ENCODE measurements at places on chromosomes 5 and 9.

DNA sequence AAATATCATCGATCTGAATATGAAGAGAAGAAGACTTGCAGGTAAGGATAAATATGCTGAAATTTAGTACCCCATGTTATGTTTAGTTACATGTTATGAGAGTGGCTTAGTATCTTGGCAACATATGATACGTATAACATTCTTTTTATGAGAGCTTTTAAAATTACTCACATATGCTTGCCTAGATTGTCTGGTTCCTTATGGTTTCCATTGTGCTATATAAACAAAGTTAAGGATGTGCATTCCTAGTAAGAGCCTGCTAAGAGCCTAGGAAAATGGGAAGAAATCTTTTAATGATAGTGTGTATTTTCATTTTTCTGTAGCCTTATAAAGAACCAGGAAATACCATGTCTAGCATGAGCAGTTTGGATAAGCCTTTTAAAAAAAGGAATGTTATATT, 112.0 kb upstream of the KCNN2 start:
- DNase-seq: no peak

DNA sequence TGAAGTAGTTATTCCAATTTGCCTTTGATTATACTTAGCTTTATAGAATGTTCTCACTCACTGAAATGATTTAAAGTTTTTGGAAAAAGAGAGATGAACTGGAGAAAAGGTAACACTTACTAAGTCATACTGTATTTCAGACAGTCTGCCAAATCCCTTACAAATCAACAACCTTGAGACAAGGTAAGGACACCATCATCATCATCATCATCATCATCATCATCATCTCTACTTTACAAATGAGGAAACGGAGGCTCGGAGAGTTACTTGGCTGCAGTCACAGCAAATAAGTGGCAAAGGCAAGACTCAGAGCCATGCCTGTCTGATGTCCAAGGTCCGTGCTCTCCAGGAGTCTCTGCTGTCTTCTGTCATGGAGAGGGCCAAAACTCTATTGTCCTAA, 9.4 kb downstream of the GDA start:
- no peak for DNase-seq

GRCh38 chr5:83987513-83988292, 267.0 kb upstream of the HAPLN1 start:
- no peak for DNase-seq

DNA sequence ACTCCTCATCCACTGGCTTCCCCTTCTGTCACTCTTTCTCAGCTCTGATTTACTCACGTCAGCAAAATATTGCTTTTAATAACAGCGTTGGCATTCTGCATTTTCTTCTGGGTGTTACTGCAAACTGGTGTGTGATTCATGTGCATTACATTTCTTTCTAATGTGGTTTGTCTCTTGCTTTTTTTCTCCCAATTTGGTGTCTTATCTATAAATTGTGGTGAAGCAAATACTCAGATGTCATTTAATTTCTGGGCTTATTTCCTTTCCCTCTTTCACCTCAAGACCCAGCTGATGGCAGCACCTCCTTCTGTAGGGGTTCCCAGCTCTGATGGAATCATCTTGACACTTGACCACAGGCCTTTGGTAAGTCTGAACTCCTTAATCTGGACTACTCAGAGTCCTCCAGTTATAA, 180.7 kb upstream of the ZNF618 start:
- no peak for DNase-seq

DNA sequence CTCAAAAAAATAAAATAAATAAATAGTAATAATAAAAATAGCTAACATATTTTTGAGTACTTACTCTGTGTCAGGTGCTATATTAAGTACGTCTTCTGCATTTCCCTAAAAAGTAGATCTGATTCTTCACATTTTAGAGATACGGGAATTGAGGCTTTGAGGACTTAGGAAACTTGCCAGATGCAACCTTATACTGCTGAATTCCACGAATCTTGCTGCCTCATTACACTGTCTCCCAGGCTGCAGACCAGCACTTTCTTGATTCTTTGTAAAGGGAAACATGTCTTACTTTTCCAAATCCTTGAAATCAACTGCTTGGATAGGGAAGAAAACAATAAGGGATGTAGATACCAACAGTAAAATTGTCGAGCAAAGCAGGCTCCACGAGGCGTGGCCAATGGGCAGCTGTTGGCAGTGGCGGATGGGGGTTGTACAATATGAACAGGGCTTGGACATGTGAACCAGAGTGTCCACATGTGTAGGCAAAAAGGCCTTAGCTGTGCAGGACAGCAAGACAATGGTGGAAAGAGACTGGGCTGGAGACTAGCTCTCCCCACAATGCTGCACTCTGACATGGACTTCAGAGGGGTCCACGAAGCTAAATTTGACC, 124.3 kb upstream of the RAI14 start:
- no peak for DNase-seq

DNA sequence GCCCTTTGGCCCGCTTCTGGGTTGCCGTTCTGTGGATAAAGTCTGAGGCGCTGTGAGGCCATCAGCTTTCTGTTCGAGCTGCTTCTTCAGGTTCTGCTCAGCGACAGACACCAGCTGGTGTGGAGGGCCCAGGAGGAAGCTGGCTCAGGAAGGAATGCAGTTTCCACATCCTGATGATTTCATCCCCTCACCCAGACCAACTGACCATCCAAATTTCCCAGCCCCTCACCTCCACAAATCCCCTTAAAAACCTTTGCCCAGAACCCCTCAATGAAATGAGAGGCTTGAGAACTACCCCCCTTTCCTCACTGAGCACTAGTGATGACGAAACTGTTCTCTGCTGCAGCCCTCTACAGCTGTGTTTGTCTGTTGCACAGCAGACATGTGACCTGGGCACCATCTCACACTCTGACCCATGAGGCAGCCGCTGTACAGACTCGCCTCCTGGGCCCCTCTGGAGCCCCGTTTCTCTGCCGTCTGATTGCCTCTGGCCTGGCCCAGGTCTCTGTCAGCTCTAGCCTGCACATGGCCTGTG, 45.4 kb downstream of the SPATA31C2 start:
- DNase-seq: peak; percentile 21

DNA sequence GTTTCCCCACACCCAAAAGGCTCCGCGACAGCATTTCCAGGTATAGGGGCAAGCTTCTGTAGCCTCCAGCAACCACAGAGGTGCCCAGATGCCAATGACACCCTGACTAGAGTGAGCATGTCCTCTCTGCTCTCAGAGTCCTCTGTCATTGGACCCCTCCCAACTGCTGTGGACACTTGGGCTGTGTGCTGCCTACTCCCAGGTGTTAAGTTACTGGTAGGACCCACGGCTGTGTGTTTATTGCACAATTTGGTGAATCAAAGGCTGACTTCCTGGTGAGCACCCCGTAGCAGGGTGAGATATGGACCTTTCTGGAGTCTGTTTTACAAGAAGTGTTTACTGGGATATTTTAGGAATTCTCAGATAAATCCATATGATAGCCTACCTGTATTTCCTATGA, 36.0 kb downstream of the SH3GL2 start:
- DNase-seq: no peak

DNA sequence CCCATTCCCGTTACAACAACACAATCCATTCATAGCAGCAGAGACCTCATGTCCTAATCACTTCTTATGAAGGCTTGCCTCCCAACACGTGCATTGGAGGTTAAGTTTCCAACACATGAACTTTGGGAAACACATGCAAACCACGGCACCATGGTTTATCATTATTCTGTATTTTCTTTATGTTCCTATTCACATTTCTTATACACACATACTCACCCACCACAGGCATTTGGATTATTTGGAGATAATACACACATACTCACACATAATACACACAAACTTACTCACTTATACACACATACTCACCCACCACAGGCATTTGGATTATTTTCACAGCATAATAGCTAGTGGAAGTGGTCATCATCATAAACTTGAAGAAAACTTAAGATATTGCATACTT, 75.6 kb downstream of the C7 start:
- DNase-seq: no peak

DNA sequence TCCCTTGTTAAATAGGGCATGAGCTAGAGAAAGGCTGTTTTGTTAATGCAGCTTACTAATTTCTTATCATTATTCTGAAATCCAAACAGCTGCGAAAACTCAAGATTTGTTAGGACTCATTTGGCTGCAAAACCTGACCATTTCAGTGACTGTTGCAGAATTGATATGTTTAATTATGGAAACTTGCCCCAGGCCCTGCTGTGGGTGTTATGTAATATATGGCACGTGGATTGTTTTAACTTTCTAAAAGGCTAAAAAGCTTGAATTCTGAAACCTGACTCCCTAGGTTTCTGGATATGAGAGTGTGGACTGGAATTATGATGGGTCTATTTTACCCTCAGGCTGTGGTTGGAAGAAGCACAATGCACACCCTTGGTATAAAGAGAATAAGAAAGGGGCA, 4.4 kb downstream of the IL9 start:
- DNase-seq: no peak

- DNase-seq: no peak
These were observed 25.9 kb upstream of the BOD1 start for GRCh38 chr5:173642191-173642816.

DNA sequence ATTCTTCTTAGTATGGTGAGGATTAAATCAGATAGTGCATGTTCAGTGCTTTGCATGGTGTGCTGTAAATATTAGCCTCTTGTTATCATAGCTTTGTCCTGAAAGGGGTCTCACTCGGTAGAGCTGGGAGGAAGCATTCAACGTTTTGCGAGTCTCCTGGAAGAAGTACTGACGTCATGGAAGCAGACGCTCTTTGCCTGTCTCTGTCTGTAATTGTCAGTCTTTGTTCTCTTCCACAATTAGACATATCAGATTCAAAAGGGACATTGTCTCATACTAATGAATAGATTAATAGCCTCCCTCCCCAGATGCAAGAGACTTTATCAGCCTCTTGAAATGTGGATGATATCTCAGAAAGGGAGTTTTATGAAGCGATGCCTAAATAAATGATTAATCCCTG, 91.8 kb upstream of the CXCL14 start:
- DNase-seq: no peak

DNA sequence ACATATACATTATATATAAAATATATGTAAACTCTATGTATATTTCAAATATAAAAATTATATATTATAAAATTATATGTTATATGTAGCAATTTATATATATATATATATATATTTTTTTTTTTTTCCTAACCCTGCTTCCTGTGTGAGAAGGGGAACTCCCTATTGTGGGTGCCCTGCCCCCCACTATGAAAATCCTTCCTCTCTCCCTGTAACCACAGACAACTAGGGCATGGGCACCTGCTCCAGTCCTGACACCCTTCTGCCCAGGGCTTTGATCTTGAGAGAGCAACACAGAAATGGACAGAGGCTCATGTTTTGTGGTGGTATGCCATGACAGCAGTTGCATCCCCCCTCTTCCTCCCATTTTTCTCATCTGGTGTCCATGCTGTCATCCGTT, 148.7 kb upstream of the IL12B start:
- no peak for DNase-seq

DNA sequence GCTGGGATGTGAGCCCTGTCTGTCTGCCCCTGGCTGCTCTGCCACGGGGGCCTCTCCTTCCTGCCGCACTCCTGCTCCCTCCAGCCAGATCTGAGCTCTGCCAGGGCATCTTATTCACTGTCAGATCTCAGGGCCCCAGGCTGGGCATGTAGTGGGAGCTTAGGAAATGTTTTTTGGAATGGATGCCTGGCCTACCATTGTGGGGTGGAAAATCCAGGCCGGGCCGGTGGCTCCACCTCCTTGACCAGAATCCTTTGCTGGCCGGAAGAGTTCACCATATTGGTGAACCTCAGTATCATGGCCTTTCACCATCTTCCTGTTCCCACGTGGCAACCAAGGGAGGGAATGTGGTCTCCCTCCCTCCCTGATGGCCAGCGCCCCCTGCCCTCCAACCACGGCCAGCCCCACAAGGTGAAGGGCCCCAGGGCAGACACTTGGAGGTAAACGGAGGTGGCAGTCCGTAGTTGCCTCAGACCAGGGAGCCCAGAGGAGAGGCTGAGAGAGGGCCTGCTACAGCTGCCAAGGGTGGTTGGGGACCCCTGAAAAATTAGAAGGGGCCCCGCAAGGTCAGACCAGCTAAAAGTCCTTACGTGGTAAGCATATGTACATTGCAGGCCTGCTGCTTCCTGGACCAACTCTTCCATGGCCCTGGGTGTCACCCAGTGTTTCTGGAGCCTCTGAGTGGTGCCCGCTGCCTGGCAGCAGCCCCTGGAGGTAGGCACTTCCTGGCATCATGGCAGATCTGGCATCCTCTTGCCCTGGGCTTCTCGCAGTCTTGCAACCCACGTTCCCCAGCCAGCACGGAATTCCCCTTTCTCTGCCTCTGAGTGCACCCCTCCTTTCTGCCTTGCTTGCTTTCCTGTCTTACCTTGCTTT, 153.3 kb downstream of the RGS3 start:
- no peak for DNase-seq

DNA sequence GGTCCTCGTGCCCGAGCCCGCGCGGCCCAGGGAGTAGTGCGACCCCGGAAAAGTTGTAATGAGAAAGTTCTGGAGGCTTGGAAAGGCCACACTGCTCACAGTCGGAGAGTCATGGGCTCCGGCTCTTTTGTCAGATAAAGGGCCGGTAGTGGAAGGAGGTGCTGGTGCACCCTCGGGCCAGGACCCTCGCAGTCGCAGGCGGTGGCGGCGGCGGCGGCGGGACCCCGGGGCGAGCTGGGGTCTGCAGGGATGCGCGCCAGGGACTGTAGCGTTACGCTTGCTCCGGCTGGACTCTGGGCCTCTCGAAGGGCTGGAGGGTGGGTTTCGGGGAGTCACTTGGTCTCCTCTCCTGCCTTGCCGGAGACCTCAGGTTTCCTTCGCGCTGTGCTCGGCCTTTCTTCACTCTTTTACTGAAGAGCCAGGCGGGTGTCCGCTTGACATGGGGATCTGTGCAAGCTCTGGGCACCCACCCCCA, 1.5 kb downstream of the RORB start:
- DNase-seq: no peak

GRCh38 chr5:54868511-54869483, 116.6 kb downstream of the ESM1 start:
- DNase-seq: no peak

DNA sequence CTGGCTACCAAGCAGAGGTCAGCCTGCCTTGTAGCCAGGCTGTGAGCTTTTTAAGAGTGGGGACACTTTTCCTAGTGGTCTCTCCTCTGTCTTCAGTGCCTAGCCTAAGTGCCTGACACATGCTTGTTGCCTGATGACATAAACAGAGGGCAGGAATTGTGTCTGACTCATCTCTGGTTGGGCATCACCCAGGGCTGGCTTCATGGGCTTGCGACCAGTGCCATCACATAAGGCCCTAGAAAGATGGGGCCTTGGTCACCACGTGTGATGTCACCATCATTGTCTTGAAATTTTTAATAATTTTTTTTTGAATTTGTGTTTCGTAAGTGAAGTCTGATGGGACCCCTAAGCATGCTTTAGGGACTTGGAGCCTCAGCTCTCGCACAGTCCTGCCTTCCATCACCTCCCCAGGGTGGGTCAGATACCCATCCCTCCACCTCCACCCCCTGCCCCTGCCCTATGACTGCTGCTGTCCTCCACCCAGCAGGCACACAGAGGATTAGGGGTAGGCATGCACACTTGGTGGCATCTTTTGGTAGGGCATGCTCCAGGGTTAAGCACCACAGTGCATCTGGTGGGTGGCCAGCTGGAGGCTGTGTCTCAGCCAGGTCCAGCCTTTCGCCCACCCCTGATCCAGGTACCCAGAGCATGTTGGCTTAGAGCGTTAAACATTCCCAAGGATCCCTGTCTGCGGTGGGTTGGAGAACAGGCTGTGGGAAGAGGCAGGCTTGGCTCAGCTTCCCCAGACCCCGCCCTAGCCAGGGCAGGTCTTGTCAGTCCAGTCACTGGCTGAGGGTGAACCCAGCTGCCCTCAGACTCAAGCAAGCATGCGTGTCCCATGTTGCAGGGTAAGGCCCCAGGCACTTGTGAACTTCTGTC, 80.1 kb upstream of the SH3PXD2B start:
- DNase-seq: peak; percentile 11

- DNase-seq: no peak
These were observed 26.5 kb downstream of the UBE2R2 start for GRCh38 chr9:33843312-33843961.

All from mucosa of gallbladder (tissue), 1 donor.